ENCODE measurements at places on chromosomes 5 and 9.
A peak's percentile ranks its signal among the peaks of the same experiment; 100 is the strongest.

GRCh38 chr5:56262279-56262678 lies 29.1 kb upstream of the ANKRD55 start:
- DNase-seq = no peak

- peak; percentile 37 for DNase-seq
Measured at GRCh38 chr5:126780165-126780827, 3.4 kb downstream of the LMNB1 start.

DNA sequence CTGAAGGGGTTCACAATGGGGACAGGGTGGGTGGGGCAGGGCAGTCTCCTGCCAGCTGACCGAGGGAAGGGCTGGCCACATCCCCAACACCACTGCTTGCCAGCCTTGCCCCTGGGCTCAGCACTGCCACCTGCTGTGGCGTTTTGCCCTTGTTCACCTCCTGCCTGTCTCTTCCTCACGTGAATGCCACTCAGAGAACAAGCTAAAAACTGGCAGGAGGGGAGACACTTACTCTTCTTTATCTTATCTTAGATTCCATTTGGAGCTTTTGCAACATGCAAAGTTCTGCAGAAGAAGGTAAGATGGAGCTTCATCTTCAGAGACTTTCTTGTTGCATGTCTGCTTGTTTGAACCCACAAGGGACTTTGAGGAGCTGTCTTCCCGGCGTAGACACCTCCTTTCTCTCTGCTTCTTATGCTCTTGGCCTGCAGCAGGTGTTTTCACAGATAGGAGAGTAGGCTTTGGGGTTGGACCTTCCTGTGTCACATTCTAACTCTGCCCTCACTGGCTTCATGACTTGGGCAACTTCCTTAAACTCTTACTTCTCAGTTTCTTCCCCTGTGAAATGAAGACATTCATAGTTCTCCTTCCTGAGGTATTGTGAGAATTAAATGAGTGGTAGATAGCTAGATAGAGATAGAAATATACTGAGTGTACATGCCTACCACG lies 4.1 kb downstream of the LRSAM1 start:
- no peak for DNase-seq

DNA sequence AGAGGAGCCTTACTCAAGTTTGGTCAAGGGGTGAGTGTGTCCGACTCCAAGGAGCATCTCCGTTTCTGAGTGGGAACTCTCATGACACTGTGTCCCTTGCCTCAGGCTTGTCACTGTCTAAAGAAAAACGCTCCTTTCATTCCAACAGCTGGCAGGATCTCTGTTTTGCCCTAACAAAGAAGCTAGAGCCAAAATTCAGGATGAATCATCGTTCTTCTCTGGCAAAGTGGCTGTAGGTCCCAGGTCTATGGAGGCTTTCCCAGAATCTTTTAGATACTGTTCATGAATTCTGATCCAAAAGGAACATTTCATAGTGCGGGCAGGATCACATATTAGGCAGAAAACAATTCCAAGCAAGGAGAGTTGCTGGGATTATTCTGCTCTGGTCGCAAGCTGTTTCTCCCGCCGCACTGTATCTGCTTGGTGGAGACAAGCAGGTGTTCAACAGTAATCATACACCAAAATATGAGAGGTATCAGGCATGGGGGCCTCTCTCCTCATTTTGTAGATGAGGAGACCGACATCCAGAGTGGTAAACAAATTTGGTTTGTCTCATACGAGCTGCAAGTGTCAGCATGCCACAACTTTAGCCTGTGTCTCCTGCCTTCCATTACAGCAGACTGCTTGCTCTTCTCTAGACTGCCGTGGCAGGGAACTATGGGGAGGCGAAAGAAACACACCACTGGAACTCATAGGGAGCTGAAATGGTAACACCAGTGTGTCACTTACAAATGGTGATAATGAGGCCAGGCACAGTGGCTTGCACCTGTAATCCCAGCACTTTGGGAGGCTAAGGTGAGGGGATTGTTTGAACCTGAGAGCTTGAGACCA lies 72.6 kb downstream of the ENTREP1 start:
- DNase-seq = no peak

GRCh38 chr5:83069096-83069799 lies 7.9 kb downstream of the TMEM167A start:
- DNase-seq = no peak

GRCh38 chr9:109182940-109183798 lies 16.1 kb upstream of the FRRS1L start:
- no peak for DNase-seq

DNA sequence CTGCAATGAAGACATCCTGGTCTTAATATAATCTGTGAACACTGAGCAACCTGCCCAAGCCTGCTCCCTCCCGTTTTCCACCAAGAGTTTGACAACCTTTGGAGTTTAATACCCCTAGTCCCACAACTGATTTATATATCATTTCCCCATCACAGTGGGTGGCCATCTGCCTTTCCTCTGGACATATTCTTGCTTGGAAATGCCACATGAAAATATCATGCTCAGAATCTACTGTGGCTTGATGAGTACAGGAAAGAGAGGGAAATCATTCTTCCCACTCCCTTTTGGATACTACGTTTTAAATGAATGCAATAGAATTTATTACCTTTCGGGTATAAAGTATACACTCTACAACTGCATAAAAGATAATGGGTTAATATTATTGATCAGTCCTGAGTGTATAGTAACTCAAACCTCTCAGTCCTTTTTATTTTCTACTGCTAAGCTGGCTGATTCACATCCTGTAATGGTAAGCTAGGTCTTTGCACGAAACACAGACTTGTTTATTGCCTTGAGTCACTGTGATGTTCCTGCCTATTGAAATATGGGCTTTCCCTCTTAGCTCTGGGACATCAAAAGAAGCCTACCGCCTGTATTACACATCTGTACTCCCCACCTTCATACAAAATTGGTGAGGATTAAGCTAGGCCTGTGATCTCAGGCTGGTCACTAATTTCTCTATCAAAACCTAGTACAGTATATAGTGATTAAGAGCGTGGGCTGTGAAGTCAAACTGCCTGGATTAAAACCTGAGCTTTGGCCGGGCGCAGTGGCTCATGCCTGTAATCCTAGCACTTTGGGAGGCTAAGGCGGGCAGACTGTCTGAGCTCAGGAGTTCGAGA lies 67.6 kb upstream of the NR5A1 start:
- no peak for DNase-seq
